Hematopoietic multipotent progenitor cell (in vitro differentiated cells): ENCODE measurements at places on chromosomes 12 and 14.

GRCh38 chr14:71444030-71444822, 488.0 kb upstream of the RGS6 start:
- DNase-seq, result no peak

GRCh38 chr12:98439981-98440581, 75.3 kb upstream of the TMPO start:
- peak; percentile 99 for DNase-seq

DNA sequence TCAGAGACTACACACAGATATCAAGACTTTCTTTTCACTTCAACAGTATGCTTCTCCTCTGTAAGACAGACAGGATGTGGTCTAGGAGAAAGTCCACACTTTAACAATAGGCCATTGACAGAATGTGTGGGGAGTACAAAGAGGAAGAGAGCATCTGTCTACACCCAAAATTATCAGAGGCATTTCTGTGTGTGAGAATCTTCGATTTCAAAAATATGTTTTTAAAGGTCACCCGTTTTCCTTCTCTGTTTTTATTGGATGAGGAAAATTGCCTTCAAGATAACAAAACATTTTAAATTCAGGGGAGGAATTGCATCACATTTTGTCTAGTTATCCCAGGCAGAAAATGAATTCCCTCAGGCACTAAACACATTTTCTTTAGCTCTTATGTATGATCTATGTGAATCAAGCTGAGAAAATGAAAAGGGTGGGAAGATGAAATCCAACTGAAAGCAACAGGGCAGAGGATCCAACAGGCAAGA, 16.4 kb downstream of the NAV3 start:
- DNase-seq, result no peak

- no peak for DNase-seq
Measured at GRCh38 chr14:87343652-87344051, 649.3 kb downstream of the GALC start.

GRCh38 chr14:41666301-41666700, 59.6 kb downstream of the LRFN5 start:
- no peak for DNase-seq

- no peak for DNase-seq
Measured at GRCh38 chr14:65866448-65866847, 453.9 kb downstream of the FUT8 start.

DNA sequence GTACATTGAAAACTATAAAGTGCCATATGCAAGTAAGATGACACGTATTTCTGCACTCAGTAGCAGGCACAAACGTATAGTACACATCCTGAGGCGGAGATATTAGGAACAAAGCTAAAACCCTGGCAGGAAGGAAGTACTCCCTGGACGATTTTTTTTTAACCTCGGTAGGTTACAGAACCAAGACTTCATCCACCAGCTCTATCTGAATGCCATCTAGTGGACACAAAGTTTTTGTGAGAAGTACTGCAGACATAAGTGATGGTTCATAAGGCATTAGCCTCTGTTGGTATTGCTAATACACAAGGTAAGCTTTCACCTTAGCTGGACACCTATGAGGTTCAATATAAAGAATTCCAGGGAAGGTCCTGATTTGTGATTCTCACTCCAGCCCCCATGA, 83.0 kb upstream of the CCDC196 start:
- DNase-seq, result peak; percentile 22

DNA sequence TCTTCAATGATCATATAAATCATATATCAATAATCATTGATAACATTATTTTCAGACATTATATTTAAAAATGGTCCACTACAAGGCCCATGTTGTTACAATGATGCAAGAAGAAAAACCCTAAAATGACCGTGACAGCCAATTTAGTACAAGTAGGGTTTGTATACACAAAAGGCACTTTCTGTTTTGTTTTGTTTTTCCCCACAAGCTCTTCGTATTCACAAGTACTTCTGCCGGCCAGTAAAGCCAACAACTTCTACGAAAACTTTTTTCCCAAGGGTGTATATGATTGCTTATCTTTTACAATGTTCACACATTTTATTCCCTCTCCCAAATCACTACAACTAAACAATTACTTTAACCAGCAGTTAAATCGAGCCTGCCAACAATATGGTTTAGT, 9.6 kb downstream of the PTPRB start:
- DNase-seq, result no peak

DNA sequence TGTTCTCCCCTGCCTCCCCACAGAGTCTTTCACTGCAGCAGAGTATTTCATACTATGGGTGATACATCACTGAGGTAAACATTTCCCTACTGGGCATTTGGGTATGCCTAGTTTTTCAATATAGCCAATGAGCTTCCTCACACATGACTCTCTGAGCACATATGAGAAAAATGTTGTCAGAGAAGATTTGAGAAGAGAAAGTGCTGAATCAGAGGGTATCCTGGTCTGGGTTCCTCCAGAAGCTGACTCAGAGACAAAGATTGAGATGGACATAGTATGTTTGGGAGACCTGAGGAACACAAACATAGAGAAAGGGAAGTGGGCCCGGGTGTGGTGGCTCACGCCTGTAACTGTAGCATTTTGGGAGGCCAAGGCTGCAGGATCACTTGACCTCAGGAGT, 12.6 kb downstream of the SLC8B1 start:
- no peak for DNase-seq

DNA sequence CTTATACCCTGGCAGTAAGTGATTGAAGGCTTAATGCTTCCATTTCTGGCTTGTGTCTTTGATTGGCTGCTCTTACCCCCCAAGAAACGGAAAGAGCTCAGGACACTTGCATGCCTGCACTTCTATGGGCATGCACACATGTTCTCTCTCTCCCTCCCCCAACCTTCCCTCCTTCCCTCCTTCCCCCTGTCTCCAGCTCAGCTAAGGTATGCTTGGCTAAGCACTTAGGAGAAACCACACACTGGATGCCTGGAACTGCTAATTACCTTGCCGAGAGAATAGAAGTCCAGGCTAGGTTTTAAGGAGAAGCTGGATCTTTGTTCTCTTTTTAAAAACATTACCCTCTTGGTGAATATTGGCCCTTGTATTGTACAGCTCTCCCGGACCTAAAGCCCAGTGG, 1072.8 kb upstream of the TMEM132C start:
- no peak for DNase-seq
